ENCODE measurements at places on chromosomes 16 and 17.

DNA sequence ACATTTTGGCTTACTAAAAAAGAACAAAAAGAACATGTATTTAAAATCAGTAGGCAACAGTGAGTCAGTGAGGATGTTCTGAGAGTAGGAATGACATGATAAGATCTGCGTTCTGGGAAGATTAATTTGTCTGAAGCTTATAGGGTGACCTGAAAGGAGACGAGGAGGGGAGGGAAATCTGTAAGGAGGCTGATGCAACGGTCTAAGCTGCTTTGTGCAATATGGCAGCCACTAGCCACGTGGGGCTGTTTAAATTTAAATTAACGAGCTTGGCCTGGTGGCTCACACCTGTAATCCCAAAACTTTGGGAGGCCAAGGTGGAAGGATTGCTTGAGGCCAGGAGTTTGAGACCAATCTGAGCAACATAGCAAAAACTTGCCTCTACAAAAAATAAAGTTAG lies 181.6 kb upstream of the CACNG3 start:
- no peak for DNase-seq

DNA sequence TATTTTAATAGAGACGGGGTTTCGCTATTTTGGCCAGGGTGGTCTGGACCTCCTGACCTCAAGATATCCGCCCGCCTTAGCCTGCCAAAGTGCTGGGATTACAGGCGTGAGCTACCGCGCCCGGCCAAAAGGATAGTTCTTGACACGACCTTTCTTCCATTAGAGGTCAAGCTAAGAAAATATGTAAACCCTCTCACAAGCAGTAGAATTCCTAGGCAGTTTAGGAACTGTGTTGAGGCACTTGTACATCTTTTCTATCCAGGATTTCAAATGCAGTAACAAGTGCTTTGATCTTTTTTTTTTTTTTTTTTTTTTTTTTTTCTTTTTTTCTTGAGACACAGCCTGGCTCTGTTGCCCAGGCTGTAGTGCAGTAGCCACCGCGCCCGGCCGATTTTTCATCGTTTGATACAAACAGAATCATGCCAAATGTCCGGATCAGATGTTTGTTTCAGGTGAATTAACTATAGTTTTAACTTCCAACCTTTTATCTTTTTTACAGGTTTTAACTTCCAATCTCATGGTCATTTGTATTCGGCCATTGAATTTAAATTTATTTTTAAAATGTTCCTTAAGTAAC lies 1.5 kb upstream of the ARL6IP1 start:
- DNase-seq, result no peak

DNA sequence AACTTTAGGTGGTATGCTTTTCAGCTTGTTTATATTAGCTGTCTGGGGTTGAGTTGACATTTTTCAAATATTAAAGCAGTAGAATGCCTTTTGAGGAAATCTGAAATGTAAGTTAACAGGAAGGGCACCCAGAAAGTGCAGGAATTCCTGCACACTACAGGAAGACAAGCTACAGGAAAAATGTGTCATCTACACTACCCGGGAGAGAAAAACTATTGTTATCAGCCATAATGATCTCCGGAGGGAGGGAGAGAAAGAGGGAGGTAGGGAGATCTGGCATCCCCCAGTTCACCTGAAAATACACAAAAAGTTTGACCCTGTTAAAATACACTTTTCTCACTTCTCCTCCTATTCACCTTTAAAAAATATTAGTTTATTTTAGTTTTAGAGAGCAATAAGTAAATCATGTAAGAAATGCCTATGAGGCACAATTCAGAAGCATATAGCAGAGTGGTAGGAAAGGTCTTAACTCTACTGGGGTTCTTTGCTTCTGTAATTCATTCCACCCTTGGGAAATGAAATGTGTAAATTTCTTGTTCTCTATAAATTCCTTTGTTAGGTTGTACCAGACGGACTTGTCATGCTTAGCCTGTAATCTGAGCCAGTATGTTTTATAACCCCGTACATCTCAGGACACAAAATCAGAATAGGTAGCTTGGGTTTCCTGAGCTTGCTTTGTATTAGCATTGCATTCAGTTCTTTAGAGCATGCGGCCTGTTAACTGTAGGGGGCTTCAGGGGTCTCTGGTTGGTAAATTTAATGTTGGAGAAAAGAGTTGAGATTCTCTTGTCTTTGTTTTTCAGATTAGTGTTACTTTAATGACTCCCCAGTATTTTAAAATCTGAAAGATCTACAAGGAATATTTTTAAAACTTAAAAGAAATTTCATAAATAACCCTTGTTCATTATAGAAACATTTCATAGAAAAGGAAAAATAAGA lies 3.3 kb downstream of the MAP2K6 start:
- DNase-seq, result no peak

DNA sequence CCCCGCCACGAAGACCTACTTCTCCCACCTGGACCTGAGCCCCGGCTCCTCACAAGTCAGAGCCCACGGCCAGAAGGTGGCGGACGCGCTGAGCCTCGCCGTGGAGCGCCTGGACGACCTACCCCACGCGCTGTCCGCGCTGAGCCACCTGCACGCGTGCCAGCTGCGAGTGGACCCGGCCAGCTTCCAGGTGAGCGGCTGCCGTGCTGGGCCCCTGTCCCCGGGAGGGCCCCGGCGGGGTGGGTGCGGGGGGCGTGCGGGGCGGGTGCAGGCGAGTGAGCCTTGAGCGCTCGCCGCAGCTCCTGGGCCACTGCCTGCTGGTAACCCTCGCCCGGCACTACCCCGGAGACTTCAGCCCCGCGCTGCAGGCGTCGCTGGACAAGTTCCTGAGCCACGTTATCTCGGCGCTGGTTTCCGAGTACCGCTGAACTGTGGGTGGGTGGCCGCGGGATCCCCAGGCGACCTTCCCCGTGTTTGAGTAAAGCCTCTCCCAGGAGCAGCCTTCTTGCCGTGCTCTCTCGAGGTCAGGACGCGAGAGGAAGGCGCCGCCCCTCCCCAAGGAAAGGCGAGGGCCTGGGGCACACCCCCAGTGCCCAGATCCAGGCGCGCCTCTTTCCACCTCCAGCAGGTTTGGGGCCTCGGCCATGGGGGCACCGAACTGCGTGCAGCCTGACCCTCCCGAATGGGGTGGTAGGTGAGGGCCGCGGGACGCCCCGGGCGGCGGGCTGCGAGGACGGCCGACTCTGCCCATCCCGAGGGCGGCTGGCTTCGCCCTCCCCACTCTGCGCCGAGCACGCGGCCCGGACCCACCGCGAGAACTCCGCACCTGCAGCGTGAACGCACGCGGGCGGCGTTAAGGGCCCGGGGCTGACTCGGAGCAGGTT lies 664 bp downstream of the HBQ1 start:
- DNase-seq, result peak; percentile 96

GRCh38 chr16:14302399-14303181 lies 231.5 kb downstream of the MRTFB start:
- DNase-seq, result peak; percentile 74

GRCh38 chr16:64362193-64362592 lies 759.7 kb downstream of the CDH11 start:
- DNase-seq, result no peak

DNA sequence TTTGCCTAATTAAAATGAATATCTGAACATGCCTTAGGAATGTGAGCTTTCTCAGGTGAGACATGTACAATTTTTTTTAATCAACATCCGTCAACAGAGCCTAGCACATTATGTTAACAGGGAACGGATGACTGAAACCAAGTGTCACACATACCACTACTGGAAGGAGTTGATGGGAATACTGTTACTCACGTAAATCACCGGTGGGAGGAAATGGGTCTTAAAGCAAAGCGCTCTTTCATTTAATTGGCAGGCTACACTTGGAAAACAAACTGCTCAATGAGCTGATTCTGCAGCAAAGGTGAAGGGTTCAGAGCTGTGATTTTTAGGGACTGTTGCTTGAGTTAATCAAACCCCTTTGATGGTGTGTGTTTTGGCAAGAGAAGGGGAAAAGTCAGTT lies 4.8 kb downstream of the CPPED1 start:
- no peak for DNase-seq

- no peak for DNase-seq
These were observed 64.4 kb upstream of the CLEC18A start for GRCh38 chr16:69886726-69887125.

GRCh38 chr17:63928966-63929695 lies 3.0 kb downstream of the CD79B start:
- no peak for DNase-seq

DNA sequence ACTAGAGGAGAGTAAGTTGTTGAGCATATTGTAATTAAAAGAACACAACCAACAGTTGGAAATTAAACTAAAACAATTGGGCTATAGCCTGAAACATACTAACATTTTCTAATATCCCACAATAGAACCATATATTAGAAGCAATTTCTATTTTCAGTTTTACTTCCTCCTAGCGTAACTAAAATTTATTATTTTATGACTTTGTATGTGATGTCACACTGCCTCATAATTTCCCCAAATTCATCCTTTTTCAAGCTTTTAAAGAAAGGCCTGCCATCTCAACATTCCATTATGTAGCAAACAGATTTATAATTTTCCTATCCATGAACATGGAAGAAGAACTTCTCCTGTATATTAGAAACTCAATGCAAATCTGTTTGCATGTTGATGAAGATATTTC lies 110.2 kb downstream of the HS3ST3A1 start:
- no peak for DNase-seq

GRCh38 chr16:88385831-88386815 lies 3.4 kb downstream of the ZNF469 start:
- no peak for DNase-seq

GRCh38 chr17:11467639-11468038 lies 130.6 kb upstream of the DNAH9 start:
- no peak for DNase-seq

DNA sequence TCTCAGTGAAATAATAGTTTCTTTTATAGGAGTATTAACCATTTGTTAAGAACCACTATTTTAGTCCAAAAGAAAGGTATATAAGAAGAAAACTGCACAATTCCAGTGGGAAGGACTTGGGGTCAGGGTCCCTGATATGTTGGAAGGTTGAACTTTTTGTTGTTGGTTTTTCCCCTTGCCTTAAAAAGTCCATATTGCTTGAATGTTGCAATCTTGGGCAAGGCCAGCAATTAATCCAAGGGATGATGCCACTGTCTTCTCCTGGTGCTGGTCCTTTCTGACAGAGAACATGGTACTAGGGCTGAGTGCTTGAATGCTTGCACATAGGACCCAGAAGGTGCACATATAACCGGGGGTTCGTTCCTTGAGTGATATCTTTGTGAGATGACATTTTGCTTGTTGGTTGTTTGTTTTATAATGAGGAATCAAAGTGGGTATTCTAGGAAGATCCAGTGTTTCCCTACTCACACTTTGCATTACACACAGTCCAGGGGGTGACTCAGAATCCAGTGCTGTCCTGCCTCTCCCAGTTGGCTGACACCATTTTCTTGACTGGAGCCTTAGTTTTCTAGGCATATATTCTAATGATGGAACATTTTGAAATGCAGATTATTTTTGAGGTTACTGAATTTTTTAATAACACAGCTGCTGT lies 54.9 kb downstream of the SIAH1 start:
- DNase-seq, result no peak

DNA sequence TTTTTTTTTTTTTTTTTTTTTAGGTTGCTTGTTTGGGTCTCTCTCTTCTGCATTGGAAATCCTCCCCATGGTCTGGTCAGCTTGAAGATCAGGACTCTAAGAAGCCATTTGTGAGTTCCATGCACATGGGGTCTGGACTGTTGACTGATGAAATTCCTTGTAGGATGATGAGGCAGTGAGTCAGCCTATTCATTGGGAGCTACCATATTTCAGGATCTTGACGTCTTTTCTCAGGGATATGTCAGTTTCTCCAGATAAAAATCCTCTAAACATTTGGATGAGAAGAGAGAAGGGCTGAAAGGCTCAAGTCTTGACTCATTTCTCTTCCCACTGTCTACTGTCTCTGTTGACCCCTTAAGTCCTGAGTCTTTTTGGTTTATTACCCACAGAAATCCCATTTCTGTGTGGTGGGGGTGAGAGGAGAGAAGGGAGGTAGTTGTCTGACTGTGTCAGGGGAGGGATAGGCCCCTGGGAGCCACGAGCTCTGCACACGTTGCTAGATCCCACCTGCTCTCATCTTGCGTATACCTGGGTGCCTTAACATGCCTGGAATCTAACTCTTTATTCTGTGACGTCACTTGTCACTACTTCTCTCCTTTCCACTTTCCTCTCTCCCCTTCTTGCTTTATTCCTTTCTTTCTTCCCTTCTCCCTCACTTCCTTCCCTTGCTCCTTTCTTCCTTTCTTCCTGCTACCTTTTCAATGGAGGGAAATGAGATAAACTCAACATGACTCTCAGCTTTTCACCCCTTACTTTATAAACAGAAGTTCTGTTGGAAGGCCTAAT lies 333.1 kb upstream of the XYLT1 start:
- no peak for DNase-seq

GRCh38 chr17:64480951-64481350 lies 15.9 kb downstream of the POLG2 start:
- no peak for DNase-seq

DNA sequence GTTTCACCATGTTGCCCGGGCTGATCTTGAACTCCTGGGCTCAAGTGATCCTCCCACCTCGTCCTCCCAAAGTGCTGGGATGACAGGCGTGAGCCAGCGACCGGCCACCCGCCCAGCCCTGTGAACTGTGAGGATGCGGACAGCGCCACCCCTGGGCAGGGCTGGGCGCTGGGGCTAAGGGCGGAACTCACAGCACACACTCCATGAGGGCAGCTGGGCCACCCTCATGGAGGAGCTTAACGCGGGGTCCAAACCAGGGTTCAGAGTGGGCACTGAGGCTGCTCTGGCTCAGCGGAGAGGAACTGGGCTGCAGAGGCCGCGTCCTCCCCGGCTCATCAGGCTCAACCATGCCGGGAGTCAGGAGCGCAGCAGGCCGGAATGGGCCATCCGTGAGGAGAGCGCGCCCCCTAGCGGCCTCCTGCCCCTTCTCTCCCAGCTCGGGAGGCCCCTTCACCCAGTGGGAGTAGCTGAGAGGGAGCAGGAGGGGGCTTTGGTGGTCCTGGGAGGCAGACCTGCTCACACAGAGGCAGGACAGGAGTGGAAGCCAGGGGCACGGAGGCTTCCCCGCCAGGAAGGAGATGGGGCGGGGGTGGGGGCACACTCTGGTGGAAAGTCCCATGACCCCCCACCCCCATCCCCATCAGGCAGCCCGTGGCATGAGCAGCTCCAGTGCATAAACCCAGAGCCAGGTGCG lies 13.8 kb downstream of the CORO7 start:
- DNase-seq, result peak; percentile 87

DNA sequence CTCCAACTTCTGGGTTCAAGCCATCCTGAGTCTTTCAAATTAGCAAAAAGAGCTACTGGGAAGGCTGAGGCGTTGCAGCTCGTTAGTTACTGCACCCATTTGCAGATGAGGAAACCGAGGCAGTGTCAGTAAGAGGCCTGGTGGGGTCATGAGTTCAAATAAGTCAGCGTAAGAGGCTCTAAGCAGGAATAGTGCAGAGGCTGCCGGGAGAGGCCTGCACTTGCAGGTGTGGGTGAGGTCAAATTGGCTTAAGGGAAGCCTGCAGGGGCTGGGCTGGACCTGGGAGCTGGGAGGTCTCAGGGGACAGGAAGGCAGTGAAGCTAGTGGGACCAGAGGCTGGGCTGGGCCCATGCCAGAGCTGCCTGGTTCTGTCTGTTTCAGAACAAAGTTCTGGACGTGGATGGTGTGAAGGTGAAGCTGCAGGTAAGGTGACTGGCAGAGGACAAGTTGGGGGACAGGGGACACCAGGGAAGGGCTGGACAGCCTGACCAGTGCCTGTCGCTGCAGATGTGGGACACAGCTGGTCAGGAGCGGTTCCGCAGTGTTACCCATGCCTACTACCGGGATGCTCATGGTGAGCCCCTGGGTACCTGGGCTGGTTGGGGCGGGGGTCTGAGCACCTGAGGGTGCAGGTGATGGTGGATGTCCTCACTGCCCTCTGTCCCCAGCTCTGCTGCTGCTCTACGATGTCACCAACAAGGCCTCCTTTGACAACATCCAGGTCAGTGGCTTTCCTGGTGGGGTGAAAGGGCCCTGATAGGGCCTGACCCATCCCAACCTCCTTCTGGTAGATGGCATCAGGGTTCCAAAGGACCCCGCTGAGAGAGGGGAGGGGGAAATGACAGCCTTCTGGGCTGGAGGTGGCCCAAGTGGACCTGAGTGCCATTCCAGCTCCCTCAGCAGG lies 3.0 kb downstream of the RAB26 start:
- no peak for DNase-seq

Measured in GM20000 (cell line).